HFF-Myc (cell line): ENCODE measurements at places on chromosomes 4 and X.

DNA sequence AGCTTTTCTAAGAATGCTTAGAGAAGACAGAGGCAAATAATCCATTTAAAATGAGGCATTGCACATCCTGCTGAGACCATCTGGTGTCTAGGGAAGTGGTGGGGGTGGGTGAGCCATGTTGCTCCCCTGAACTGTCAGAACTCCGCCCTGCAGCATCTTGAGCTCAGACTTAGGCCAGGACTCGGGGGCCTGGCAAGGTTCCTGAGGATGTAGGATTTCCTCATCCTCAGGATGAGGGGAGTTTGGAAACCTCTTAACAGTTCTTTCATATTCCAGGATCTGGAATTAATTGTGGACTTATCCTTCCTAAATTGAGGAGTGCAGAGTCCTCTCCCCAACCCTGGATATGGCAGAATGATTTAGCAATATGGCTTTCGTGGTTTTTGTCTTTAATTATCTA, 6.6 kb downstream of the TLL1 start:
- no peak for DNase-seq

DNA sequence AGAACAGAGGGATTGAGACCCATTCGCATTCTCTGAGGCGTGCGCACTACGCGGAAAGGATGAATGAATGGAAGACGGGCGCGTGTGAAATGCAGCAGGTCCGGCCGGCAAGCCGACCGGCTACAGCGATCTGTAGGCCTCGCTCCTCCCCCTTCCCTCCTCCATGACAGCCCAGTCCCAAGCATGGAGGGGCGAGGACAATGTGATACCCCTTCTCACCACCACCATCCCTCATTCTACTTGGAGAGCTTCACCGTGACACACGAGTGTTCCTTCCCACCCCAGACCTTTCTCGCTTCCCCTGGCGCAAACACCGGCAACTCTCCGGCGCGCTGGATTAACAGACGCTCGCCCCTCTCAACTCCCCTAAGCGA, 815 bp downstream of the EIF4E start:
- DNase-seq, result peak; percentile 30

GRCh38 chr4:3294401-3295241, 1.8 kb downstream of the RGS12 start:
- no peak for DNase-seq

GRCh38 chrX:88560673-88561330, 186.2 kb upstream of the CPXCR1 start:
- no peak for DNase-seq

GRCh38 chr4:113884655-113885054, 94.8 kb downstream of the ARSJ start:
- DNase-seq, result no peak

DNA sequence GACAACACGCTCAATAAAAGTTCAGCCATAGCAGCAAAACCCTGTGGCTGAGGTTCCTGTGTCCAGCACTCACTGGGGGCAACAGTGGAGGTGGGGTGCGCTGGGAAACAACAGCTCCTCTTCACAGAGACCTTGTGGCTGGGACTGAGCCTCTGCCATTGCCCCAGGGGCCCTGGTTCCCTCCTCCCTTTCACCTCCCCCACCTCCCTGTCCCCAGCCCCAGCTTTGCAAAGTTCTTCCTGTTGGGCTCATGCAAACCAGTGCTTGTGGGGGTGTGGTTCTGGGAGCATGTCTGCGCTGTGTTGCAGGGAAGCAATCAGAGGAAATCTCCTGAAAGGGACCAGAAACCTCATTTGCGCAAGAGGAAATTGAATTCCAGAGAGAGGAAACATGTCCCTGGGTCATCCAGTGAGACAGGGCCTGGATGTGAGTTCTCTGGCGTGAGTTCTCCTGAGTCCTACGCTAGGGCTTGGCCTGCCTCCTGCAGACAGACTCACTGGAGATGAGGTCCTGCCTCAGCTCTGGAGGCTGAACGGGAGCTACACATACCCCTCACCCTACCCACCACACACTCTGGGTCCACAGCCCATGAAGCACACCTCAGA, 7.4 kb downstream of the FATE1 start:
- no peak for DNase-seq

- DNase-seq, result no peak
These were observed 119.4 kb upstream of the C1GALT1C1 start for GRCh38 chrX:120749141-120749846.

- DNase-seq, result no peak
These were observed 1.2 kb downstream of the ARHGAP6 start for GRCh38 chrX:11664211-11665167.

GRCh38 chr4:142420311-142421095, 425.6 kb downstream of the INPP4B start:
- DNase-seq, result no peak
